Stimulated activated CD4-positive, alpha-beta T cell treated with anti-CD3 and anti-CD28 coated beads, Interleukin-4, amount 100 ng/mL, for 24 hours (primary cell): ENCODE measurements at places on chromosomes 11 and 22.

GRCh38 chr11:15889363-15890030 lies 466.8 kb downstream of the SOX6 start:
- DNase-seq, result no peak

DNA sequence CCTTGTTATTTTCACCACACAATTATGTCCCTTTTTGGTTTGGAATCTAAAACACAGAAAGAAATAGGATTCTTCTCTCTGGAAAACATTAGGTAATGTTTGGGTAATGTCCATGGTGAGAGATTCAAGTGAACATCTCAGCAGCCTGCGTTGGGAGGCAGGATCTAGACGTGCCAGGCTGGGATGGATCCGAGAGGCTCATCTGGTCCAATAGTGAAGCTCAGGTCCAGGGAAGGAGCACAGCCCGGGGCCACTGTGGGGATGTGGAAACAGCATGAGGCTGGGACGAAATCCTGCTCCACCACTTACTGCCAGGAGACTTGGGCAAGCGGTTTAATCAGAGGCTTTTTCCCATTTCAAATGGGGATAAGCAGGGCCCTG lies 109.9 kb downstream of the CSNK2A3 start:
- DNase-seq, result no peak

GRCh38 chr11:88631497-88631896 lies 294.0 kb upstream of the CTSC start:
- DNase-seq, result no peak

- DNase-seq, result no peak
Measured at GRCh38 chr11:99739464-99740089, 718.8 kb downstream of the CNTN5 start.

DNA sequence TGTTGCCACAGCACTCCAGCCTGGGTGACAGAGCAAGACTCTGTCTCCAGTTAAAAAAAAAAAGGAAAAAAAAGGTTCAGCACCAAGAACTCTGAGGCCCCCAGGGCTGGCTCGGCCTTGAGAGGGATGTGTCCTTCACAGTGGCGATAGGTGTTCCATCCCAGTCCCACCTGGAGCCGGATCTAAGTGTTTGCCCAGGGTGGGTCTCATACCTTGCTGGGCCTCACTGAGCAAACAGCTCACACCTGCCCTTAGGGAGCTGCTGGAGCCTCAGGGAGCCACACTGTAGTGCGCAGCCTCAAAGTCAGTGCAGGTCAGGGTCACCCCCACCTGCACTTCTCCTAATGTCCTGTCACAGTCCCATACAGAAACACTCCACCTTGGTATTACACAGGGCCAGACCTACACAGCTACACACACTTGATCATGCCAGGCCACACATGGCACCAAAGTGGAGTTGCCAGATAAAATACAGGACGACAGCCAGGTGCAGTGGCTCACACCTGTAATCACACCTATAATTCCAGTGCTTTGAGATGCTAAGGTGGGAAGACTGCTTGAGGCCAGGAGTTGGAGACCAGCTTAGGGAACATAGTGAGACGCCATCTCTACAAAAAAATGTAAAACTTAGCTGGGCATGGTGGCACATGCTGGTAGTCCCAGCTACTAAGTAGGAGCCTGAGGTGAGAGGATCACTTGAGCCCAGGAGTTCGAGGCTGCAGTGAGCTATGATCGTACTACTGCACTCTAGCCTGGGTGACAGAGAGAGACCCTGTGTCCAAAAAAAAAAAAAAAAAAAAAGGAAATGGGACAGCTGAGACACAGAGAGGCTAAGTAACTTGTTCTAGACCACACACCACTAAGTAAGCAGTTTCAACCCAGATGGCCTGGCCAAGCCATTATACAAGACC lies 7.3 kb downstream of the STARD10 start:
- no peak for DNase-seq

DNA sequence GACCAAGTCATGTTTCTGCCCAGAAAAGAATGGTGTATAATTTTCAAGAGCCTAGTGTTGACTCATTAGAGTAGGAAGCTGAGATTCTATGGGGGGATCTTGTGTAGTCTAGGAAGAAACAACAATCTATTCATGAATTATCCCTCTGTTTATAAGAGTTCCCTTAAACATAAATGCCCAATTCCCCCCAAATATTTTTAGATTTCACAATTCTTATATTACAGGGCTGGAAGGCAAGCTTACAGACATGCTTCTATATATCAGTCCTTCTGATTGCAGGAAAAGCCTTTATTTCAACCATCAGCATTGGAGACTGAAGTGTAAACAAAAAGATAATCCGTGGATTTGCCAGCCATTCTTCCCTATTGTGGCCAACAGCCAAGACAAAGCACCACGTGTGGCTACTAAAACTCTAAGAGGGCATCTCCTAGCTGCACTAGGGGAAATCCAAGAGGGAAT lies 71.4 kb downstream of the NAT10 start:
- no peak for DNase-seq

DNA sequence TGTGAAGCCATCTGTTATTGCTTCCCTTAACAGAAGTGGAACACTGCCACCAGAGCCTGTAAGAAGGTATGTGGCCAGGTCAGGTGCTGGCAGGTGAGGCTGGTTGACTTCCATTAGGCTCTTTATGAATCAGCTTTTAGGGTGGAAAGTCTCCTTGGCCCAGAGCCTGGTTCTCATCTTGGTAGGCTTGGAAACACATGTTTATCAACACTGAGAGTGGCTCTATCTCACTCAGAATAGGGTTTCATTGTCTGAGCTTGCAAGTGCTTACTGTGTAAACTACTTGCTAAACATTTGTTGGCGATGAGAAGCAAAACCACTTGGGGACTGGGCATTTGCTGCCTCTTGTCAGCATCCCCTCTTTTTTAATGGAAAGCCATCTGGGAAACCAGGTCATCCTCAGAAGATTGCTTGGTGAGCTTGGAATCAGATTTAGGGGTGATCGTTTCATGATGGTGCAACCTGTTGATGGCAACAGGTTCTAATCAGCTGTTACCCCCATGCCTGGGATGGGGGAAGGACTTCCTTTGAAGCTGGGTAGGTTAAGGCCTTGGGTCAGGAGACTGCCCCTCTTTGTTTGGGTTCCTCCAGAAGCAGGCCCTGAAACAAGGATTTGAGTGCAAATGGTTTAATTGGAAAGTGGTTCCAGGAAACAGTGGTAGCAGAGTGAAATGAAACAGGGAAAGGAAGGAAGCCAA lies 75.0 kb upstream of the AMPD3 start:
- DNase-seq, result no peak

DNA sequence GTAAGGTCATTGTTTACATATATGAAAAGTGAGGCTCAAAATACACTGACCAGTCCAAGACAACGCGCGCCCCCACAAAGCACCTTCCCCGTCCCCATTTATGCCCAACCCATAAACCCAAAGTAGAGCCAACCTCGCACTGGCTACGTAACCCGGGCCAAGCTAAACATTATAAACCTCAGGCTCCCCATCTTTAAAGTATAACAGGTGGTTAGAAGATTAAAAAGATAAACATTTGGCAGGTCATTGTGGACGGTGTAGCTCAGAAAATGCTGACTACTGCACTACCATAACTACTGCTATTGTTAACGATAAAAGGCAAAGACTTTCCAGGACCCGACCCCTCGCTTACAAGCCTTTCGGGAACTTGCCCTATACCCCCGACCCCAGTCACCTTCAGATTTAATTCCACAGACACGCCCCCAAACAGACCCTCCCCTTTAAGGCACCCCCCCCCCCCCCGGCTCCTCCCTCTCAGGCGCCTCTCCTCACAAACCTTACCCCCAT lies 470 bp downstream of the NUMA1 start:
- DNase-seq, result no peak

DNA sequence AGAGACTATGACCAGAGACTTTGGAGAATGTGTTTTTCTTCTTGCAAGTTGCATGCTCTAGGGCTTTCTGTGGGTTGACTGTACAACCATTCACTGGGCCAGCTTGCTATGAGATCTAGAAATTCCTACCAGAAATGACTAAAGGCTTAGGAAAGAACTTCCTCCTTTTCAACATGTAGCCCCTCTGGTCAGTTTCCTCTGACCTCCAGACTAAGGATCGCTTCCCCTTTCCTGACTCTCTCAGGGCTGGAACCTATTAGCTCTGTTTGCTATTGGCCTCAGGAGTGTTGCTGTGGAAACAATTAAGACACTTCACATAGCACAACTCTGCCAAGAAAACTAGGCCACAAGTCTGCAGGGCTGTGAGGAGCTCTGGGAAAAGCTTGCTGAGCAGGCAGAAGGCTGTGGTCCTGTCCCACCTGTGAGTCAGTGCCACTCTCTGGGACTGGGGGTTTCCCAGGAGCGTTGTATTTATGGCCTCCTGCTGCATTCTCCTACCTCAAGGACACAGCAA lies 10.7 kb downstream of the CRY2 start:
- DNase-seq, result no peak

DNA sequence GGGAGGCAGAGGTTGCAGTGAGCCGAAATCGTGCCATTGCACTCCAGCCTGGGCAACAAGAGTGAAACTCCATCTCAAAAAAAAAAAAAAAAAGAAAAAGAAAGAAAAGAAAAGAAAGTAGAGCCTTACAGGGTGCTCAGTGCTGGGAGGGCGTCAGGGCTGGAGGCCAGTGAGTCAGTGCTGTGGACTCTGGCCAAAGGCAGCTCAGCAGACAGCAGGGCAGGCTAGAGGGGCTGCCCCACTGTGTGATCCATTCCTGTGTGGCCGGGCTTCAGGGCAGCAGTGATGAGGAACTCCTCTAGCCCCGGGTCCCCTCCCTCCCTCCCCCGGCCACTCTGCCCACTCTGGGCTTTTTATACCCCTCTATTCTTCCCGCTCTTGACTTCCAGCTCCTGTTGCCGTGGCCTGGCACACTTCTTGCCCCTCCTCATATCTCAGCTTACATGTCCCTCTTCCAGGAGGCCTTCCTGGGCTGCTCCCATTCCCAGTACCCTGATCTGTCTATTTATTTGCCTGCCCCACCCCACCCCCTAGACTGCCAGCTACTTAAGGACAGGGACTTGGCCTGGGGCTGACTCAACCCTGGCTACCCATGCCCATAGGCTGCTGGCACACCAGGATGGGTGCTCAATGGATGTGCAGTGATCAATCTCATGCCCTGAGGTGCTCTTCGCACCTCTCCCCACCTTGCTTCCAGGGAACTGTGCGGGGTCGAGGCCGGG lies 10.1 kb downstream of the SYT12 start:
- no peak for DNase-seq

GRCh38 chr11:113059548-113059947 lies 98.3 kb downstream of the NCAM1 start:
- no peak for DNase-seq

DNA sequence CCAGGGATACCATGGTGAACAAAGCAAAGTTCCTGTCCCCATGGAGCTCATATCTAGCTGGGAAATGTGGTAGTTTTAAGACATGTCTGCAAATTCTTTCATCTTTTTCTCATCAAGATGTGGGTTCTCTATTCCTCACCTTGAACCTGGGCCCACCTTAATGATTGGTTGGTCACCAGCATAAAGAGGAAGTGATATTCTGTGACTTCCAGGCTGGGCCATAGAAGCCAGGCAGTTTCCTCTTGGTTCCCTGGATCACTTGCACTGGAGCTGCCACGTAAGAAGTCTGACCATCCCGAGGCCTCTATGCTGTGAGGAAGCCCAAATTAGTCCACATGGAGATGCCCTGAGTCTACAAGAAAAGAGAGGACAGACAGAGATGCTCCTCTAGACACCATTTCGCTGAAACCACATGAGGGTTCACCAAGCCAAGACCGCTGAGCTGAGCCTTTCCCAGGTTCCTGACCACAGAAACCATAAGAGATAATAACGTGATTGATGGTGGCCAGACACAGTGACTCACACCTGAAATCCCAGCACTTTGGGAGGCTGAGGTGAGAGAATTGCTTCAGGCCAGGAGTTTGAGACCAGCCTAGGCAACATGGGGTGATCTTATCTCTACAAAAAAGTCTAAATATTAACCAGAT lies 119.5 kb upstream of the ISX start:
- DNase-seq, result no peak

DNA sequence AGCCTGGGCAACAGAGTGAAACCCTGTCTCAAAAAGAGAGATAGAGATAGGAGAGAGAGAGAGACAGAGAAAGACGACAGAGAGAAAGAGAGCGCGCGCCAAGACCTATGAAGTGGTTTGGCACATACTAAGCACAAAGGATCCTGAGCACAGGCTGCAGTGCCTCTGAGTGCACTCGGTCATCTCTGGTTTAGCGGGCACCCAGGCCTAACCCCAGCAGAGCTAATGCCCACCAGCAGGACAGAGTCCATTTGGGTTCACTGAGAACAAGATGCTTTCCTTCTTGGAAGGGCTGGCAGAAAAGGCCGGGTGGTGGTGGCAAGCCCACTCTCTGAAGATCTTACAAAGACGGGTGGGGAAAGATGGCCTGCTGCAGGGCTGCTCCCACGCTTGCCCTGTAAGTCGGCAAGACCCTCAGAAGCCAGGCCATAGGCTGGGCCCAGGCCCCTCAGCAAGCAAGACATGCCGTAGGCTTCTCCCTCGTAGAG lies 3.3 kb downstream of the SCARF2 start:
- no peak for DNase-seq

- DNase-seq, result no peak
Measured at GRCh38 chr11:66084821-66085475, 14.9 kb downstream of the PACS1 start.

GRCh38 chr11:36534276-36534840 lies 24.3 kb upstream of the TRAF6 start:
- DNase-seq, result no peak

DNA sequence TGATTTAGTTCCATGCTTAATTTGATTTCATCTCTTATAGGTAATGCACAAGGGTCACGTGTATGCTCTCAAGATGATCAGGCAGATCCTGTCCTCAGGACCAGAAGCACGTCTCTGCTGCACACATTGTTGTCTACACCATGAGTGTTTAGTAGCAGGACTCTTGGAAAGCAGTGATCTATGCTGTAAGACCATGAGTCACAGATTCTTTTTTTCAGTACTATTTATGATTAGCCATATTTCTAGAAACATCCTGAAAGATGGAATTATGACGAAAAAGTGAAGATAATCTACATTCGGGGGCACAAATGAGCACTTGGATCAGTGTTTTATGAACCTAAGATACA lies 29.6 kb downstream of the ZBED4 start:
- no peak for DNase-seq

DNA sequence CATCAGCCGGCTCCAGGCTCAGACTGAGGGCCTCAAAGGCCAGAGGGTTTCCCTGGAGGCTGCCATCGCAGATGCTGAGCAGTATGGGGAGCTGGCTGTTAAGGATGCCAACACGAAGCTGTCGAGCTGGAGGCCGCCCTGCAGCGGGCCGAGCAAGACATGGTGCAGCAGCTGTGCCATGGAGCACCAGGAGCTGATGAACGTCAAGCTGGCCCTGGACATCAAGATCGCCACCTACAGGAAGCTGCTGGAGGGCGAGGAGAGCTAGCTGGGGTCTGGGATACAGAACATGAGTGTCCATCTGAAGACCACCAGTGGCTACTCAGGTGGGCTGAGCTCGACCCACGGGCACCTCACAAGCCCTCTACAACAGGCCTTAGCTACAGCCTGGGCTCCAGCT lies 4.0 kb upstream of the SCUBE2 start:
- no peak for DNase-seq
